Stomach (tissue), 19 donors: ENCODE measurements at places on chromosomes 16 and 17.

DNA sequence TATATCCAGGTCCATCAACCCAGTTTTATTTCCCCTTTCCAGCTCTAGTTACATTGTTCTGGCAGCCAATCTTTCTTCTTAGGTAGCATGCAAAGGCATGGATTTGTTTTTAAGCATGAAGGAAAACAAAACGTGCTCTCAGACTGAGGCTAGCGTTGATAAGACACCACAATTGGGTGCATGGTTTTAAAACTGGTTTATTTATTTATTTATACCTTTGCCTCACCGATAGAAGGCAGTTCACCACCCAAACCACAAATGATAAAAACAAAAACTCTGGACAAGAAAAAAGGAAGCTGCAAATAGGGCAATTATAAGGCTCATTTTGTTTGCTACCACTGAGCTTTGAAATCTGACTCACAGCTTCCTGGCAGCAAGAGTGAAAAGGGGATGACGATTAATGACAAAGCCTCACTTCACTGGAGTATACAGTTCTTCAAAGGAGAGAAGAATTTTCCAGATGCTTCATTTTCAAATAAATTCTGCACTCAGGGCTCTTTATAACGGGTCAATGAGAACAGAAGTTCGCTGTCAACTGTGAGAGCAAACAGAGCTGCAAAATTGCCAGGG, 278.4 kb upstream of the IRX5 start:
- H3K4me3 ChIP-seq = no peak overlapping the region
- H3K36me3 ChIP-seq = no peaks in the 10 kb centered on the region
- DNase-seq = no peak

GRCh38 chr17:67632141-67632540, 85.6 kb upstream of the NOL11 start:
- no peak overlapping the region for H3K27ac ChIP-seq
- H3K4me3 ChIP-seq = no peak overlapping the region
- no peak for DNase-seq
- H3K4me1 ChIP-seq = no peaks in the 10 kb centered on the region
- H3K36me3 ChIP-seq = peaks cover 20% of the 10 kb centered on the region

DNA sequence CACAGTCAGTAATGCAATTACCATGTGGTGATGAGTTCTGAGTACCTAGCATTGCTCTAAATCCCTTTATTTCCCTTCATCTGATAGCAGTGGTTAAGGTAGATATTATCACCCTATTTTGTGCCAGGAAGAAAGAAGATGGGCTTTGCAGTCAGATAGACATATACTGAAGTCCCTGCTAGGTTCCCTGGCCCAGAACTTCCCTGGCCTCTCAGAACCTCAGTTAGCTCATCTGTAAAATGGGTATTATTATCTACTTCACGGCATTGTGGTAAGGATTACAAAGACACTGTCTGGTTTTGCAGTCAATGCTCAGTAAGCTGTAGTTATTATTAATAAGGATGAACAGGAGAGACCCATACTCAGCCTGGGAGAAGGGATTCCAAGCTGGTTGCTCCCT, 4.6 kb upstream of the CRYBA1 start:
- no peak overlapping the region for H3K27ac ChIP-seq
- no peaks in the 10 kb centered on the region for H3K27me3 ChIP-seq
- H3K4me1 ChIP-seq = peaks cover 6% of the 10 kb centered on the region
- no peak for DNase-seq
- H3K36me3 ChIP-seq = no peaks in the 10 kb centered on the region

GRCh38 chr17:57761887-57762286, 16.8 kb upstream of the CCDC182 start:
- no peak for DNase-seq
- H3K27me3 ChIP-seq = peaks cover 10% of the 10 kb centered on the region
- no peaks in the 10 kb centered on the region for H3K4me1 ChIP-seq
- no peak overlapping the region for H3K27ac ChIP-seq

DNA sequence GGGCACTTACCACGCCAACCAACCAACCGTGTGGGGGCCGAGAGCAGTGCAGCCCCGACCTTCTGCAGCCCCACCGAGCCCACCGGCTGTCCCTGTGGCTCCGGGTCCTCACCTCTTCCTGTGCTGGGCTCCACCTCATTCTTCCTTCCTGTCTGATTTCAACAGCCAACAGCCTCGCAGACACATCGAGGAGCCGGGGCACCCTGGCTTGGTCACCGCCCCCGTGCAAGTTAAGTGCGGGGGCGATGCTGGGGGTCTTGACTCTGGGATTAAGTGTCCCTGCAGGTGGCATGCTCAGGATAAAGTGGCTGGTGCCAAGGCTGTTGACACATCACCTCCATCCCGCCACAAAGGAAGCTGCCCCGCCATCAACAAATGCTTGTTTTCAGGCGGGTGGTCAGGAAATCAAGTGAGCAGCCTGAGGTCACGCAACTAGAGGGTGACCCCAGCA, at the start of gene NLRC3:
NLRC3 (minus strand) TSS at position 102 of the 451 bp plus-strand sequence. CDS start 12,367 bp downstream, outside the sequence.
- H3K27me3 ChIP-seq = no peaks in the 10 kb centered on the region
- peak within 1 kb of the TSS; percentile 40 for H3K4me3 ChIP-seq
- peaks cover 8% of the 10 kb centered on the region for H3K36me3 ChIP-seq
- no peak for DNase-seq
- no peaks in the 10 kb centered on the region for H3K4me1 ChIP-seq
